Stimulated activated CD8-positive, alpha-beta memory T cell treated with anti-CD3 and anti-CD28 coated beads, Interleukin-2, amount 100 ng/mL, for 1 hour (primary cell): ENCODE measurements at places on chromosomes 5 and 9.

GRCh38 chr9:7293091-7293490, 506.5 kb downstream of the DMAC1 start:
- no peak for DNase-seq

- no peak for DNase-seq
Measured at GRCh38 chr9:38415856-38416255, 8.4 kb downstream of the IGFBPL1 start.

DNA sequence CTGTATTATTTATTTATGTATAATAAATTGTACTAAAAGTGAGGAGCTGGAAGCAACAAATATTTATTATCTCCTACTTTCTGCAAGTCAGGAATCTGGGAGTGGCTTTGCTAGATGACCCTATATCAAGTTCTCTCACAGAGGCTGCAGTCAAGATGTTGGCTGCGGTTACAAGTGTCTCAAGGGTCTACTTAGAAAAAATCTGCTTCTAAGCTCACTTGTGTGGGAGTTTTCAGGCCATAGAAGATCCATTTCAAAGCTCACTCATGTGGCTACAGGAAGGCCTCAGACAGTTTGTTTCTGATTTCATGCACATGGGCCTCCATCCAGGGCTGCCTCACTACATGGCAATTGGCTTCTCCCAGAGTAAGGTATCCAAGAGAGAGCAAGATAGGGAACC, 551.1 kb downstream of the CAAP1 start:
- no peak for DNase-seq

- DNase-seq = no peak
Measured at GRCh38 chr5:166428264-166428803, 1863.1 kb upstream of the WWC1 start.

- DNase-seq = no peak
Measured at GRCh38 chr9:19229595-19230354, 718 bp upstream of the DENND4C start.

- DNase-seq = peak; percentile 86
Measured at GRCh38 chr9:137618105-137619067, at the start of gene EHMT1. TSS of gene EHMT1 (plus strand) at chr9:137619005. CDS start at chr9:137619029, 24 bp downstream.

DNA sequence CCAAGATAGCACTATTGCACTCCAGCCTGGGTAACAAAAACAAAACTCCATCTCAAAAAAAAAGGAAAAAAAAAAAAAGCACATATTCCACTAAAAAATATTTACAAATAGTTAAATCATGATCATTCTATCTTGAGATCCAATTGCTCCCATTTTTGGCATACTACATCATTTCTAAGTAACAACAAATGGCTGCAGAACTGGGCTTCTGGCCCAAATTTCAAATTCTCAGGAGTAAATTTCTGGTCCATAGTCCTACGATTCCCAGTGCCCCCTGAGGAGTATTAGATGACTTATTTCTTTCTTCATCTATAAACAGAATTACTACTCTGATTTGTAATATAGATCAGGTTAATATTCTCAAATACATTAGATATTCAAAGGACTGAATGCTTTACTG, 62.1 kb downstream of the CEMIP2 start:
- DNase-seq = no peak

- no peak for DNase-seq
Measured at GRCh38 chr9:87503927-87504326, 6.3 kb downstream of the DAPK1 start.

- DNase-seq = no peak
Measured at GRCh38 chr9:79014929-79015699, 556.7 kb upstream of the TLE4 start.

DNA sequence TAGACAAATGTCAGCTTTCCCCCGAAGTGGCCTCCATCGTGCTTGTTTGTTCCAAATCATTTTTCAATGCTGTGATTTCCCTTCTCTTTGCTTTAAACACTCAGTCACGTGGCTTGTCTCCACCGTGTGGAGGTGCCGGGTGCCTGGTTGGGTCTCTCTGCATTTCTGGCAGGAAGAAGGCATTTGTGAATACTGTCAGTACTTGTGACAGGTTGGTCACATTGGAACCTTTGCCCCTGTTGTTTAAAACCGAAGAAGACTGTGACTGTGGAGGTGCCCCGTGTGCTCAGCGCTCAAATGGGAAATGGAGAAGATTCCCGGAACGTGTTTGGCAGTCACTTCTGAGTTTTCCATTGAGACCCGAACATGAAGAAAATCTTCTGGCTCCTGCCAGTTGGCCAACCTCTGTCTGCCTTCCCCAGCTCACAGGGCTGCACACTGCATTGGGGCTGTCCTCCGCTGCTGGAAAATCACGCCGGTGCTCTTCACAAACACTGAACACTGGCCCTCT, 74.6 kb downstream of the LMNB1 start:
- DNase-seq = no peak

- no peak for DNase-seq
Measured at GRCh38 chr5:53900677-53901076, 340.2 kb downstream of the NDUFS4 start.
